ENCODE measurements at places on chromosomes 3 and 15. TPM values are rescaled to one million over a fixed set of nuclear protein-coding genes. Genes with fewer than 3 reads are reported as not detected.
A peak's percentile ranks its signal among the peaks of the same experiment; 100 is the strongest.

The PCOLCE2 gene
- total RNA-seq: 41.0 TPM

DNA sequence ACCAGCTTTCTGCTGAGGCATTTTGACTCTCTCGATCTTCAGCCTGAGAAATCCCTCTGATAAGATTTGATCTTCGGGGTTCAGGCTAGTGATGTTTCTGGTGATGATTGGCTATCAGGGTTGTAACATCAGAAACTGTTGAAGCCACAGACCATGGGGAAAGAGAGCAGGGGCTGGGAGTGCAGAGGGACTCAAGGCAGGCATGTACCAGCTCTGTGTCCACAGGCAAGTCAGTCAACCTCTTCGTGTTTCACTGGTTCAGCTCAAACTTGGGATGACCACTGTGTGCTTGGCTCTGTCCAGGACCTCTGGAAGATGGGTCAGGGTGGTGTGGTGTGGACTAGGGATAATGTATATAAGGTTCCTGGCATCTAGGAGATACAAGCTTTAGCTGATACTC, 116.5 kb downstream of the EEFSEC start:
- H3K4me1 ChIP-seq: no peaks in the 10 kb centered on the region
- H3K27me3 ChIP-seq: no peaks in the 10 kb centered on the region
- DNase-seq: no peak
- no peak overlapping the region for H3K4me3 ChIP-seq
- no peak overlapping the region for H3K27ac ChIP-seq

- no peak overlapping the region for H3K4me3 ChIP-seq
- DNase-seq: peak; percentile 69
- no peaks in the 10 kb centered on the region for H3K36me3 ChIP-seq
- no peaks in the 10 kb centered on the region for H3K4me1 ChIP-seq
- H3K27ac ChIP-seq: no peak overlapping the region
- no peaks in the 10 kb centered on the region for H3K27me3 ChIP-seq
Measured at GRCh38 chr3:190807719-190808375, 54.6 kb downstream of the GMNC start.

- no peaks in the 10 kb centered on the region for H3K27me3 ChIP-seq
- peaks cover 16% of the 10 kb centered on the region for H3K36me3 ChIP-seq
- DNase-seq: no peak
- H3K4me3 ChIP-seq: no peak overlapping the region
- peaks cover 51% of the 10 kb centered on the region for H3K4me1 ChIP-seq
Measured at GRCh38 chr15:55222588-55222987, 25.8 kb upstream of the RSL24D1 start.

GRCh38 chr15:77057685-77058084, 13.2 kb downstream of the TSPAN3 start:
- peaks cover 54% of the 10 kb centered on the region for H3K4me1 ChIP-seq
- no peaks in the 10 kb centered on the region for H3K27me3 ChIP-seq
- peaks cover 5% of the 10 kb centered on the region for H3K36me3 ChIP-seq
- H3K4me3 ChIP-seq: no peak overlapping the region
- no peak for DNase-seq
- H3K27ac ChIP-seq: no peak overlapping the region

DNA sequence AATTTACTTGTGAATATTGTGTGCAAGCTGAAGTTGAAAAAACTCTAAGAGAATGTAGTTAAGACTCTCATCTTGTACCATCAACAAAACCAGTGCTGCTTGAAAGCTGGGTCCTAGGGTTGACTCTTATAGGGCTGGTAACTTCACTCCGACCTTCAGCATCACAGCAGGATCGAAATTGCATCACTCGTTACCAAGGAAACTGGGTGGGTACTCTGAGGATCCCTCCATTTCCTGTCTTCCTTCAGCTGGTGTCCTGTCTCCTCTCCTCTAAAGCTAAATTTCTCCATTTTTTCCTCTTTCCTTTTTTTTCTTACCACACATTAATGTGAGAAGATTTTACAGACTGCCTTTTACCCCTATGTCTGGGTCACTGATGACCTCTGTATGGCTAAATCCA, 3.0 kb upstream of the APH1B start:
- peaks cover 5% of the 10 kb centered on the region for H3K36me3 ChIP-seq
- no peaks in the 10 kb centered on the region for H3K27me3 ChIP-seq
- no peak for DNase-seq
- H3K4me1 ChIP-seq: peaks cover 22% of the 10 kb centered on the region

Measured in lower lobe of right lung (tissue), 2 donors.